HCT116 (cell line): ENCODE measurements at places on chromosomes 5 and 9.
A peak's percentile ranks its signal among the peaks of the same experiment; 100 is the strongest.

- no peak overlapping the region for H3K4me3 ChIP-seq
- H3K4me1 ChIP-seq: peaks cover 14% of the 10 kb centered on the region
- no peaks in the 10 kb centered on the region for H3K27me3 ChIP-seq
- H3K27ac ChIP-seq: no peak overlapping the region
- DNase-seq: peak; percentile 13
- no peaks in the 10 kb centered on the region for H3K36me3 ChIP-seq
Observed at GRCh38 chr5:13985731-13986418, 41.4 kb upstream of the DNAH5 start.

- H3K27me3 ChIP-seq: no peaks in the 10 kb centered on the region
- H3K4me1 ChIP-seq: no peaks in the 10 kb centered on the region
- no peak for DNase-seq
- H3K27ac ChIP-seq: no peak overlapping the region
- no peak overlapping the region for H3K4me3 ChIP-seq
- H3K36me3 ChIP-seq: no peaks in the 10 kb centered on the region
Observed at GRCh38 chr9:38357350-38358114, 35.0 kb upstream of the ALDH1B1 start.

DNA sequence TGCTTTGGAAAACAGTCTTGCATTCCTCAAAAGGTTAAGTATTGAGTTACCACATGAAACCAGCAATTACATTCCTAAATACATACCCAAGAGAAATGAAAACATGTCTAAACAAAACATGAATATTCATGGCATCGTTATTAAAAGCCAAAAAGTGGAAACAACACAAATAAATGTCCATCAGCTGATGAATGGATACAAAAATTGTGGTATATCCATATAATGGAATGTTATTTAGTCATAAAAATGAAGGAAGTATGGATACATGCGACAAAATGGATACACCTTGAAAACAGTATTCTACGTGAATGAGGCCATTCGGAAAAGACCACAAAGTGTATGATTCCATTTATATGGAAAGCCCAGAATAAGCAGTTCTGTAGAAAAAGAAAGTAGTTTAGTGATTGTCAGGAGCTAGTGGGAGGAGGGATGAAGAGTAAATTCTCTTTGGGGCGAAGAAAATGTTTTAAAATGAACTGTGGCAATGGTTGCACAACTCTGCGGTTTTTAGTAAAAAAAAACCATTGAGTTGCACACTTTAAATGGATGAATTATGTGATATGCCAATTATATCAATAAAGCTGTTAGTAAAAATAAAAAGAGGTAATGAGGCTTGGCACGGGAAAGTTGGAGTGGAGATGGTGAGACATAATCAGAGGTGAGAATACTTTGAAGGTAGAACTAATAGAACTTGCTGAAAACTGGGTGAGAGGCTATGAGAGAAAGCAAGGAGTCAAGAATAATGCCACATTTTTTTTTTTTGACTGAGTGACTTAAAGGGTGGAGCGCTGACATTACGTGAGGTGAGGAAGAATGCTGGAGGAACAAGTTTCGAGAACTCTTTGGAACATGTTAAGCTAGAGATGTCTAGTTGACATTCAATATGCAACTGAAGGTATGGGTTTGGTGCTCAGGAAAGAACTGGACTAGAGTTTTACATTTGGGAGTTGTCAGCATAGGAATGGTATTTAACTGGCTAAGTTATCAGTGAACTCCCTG is 194.9 kb upstream of the ZNF608 start:
- DNase-seq: no peak
- no peaks in the 10 kb centered on the region for H3K27me3 ChIP-seq
- H3K4me3 ChIP-seq: no peak overlapping the region
- no peak overlapping the region for H3K27ac ChIP-seq
- no peaks in the 10 kb centered on the region for H3K36me3 ChIP-seq

DNA sequence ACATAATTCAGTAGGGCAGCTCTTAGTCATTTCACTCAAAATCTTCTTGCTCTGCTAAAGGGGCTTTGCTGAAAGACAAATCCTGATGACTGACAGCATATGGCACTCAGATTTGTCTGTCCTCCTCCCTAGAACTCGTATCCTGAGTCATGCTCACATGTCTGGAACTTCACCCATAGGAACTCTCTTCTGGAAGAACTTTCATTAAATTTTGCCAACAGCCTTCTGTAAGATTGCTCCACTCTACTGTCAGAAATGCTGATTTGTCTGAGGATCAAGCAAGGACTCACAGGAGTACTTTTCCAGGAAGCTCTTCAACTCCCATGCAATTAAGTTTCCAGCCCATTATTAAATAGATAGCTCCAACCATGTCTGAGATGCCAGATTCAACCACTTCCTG is 59.8 kb upstream of the SNX2 start:
- H3K4me1 ChIP-seq: no peaks in the 10 kb centered on the region
- H3K27ac ChIP-seq: no peak overlapping the region
- H3K27me3 ChIP-seq: no peaks in the 10 kb centered on the region
- no peaks in the 10 kb centered on the region for H3K36me3 ChIP-seq

- no peak overlapping the region for H3K27ac ChIP-seq
- H3K27me3 ChIP-seq: no peaks in the 10 kb centered on the region
- H3K4me1 ChIP-seq: no peaks in the 10 kb centered on the region
- no peak for DNase-seq
- no peaks in the 10 kb centered on the region for H3K36me3 ChIP-seq
- no peak overlapping the region for H3K4me3 ChIP-seq
Observed at GRCh38 chr9:129289131-129289731, 111.2 kb upstream of the IER5L start.

DNA sequence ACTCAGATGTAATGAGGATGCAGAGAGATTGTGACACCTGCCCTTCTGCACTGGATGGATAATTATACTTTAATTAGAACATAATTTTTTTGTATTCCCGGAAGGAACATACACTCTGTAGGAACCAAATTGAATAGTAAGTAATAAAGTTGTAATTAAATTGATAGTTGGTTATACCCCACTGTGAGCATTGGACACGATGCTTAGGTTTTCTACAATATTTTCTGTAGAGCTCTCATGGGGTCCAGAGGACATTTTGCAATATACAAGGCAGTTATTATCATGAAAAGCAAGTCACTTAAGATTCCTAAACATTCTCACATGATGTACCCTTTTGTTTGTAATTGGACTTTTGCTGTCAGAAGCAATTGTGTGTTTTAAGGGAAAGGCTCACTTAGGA is 63.4 kb downstream of the DIRAS2 start:
- H3K36me3 ChIP-seq: no peaks in the 10 kb centered on the region
- no peak for DNase-seq

GRCh38 chr9:13023498-13023897 is 248.7 kb downstream of the LURAP1L start:
- H3K27me3 ChIP-seq: peaks cover 27% of the 10 kb centered on the region
- H3K4me1 ChIP-seq: no peaks in the 10 kb centered on the region
- H3K36me3 ChIP-seq: no peaks in the 10 kb centered on the region
- H3K27ac ChIP-seq: no peak overlapping the region

GRCh38 chr9:33813712-33814641 is 3.0 kb upstream of the UBE2R2 start:
- peak overlapping the region; percentile 3; the same call in 1 of the 2 replicates for H3K4me3 ChIP-seq
- H3K4me1 ChIP-seq: peaks cover 24% of the 10 kb centered on the region
- peak; percentile 73 for DNase-seq
- H3K36me3 ChIP-seq: no peaks in the 10 kb centered on the region
- no peaks in the 10 kb centered on the region for H3K27me3 ChIP-seq

- no peak overlapping the region for H3K27ac ChIP-seq
- no peaks in the 10 kb centered on the region for H3K27me3 ChIP-seq
- peaks cover 23% of the 10 kb centered on the region for H3K36me3 ChIP-seq
Observed at GRCh38 chr9:37916471-37917312, 12.8 kb upstream of the SLC25A51 start.

DNA sequence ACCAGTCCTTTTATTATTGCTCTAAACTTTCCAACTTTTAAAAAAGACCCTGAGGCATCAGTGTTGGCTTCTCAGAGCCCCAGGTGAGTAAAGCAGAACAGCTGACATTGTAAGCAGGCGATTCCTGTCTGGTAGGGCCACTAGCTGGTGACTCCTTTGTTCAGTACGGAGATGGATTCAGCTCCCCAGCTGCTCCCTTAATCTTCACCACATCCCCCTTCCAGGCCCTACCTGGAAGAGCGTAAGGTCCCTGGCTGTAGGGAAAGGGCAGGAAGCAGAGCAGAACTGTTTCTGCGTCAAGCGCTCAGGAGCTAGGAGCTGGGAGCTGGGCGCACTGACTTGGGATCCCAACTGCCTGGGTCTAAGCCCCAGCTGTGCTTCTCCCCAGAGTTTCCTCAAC is 203.7 kb upstream of the TAS2R1 start:
- DNase-seq: no peak
- no peak overlapping the region for H3K27ac ChIP-seq
- no peaks in the 10 kb centered on the region for H3K36me3 ChIP-seq
- no peak overlapping the region for H3K4me3 ChIP-seq
- H3K4me1 ChIP-seq: no peaks in the 10 kb centered on the region

DNA sequence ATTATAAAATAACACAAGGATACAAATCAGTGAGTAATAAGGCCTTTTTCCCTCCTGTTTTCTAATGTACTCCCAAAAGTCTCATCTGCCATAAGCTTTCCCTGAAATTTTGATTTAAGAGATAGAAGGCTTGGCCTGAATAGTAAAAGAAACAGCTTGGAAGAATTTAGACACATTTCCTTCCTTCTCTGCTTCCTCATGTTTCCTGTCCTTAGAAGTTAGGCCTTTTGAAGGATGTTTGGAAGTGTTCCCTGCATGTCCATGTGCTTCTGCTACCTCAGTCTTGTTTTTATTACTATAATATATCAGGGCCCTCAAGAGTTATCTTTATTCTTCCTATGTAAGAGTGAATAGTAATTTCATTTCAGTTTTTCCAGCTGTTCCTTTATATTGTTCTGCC is 242.7 kb downstream of the DEPDC1B start:
- H3K27me3 ChIP-seq: peaks cover 18% of the 10 kb centered on the region
- DNase-seq: no peak
- H3K4me3 ChIP-seq: no peak overlapping the region
- no peaks in the 10 kb centered on the region for H3K4me1 ChIP-seq
- no peaks in the 10 kb centered on the region for H3K36me3 ChIP-seq

GRCh38 chr5:166710271-166710670 is 1581.2 kb upstream of the WWC1 start:
- DNase-seq: no peak
- H3K4me3 ChIP-seq: no peak overlapping the region
- H3K27ac ChIP-seq: no peak overlapping the region

- no peaks in the 10 kb centered on the region for H3K36me3 ChIP-seq
- no peak overlapping the region for H3K27ac ChIP-seq
- H3K4me3 ChIP-seq: no peak overlapping the region
- no peak for DNase-seq
Observed at GRCh38 chr5:34622098-34622400, 34.1 kb upstream of the RAI14 start.

DNA sequence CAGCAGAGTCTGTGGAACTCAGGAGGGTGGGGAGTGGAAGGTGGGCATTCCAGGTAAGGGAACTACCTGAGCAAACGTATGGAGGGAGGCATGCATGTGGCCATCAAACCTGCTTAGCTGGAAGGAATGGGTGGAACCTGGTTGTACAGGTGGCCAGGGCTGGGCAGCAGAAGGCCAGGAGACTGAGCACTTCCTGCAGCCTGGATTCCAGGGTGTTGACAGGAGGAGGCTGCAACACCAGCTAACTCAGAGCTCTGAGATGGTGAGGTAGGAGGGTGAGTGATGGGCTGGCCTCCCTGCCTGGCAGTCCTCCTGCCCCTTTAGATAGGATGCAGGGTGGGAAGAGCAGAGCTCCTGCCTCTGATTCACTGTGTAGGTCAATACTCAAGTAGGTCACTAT is 92.5 kb upstream of the CPEB4 start:
- H3K4me1 ChIP-seq: peaks cover 23% of the 10 kb centered on the region
- H3K36me3 ChIP-seq: no peaks in the 10 kb centered on the region
- no peak overlapping the region for H3K4me3 ChIP-seq
- no peak overlapping the region for H3K27ac ChIP-seq

GRCh38 chr9:5931657-5932056 is 41.0 kb downstream of the MLANA start:
- H3K27ac ChIP-seq: no peak overlapping the region
- no peaks in the 10 kb centered on the region for H3K27me3 ChIP-seq
- no peak overlapping the region for H3K4me3 ChIP-seq
- no peaks in the 10 kb centered on the region for H3K36me3 ChIP-seq

- no peak for DNase-seq
- no peak overlapping the region for H3K4me3 ChIP-seq
- H3K4me1 ChIP-seq: peaks cover 8% of the 10 kb centered on the region
- H3K27me3 ChIP-seq: no peaks in the 10 kb centered on the region
- no peaks in the 10 kb centered on the region for H3K36me3 ChIP-seq
Observed at GRCh38 chr9:21414220-21414940, 5.5 kb downstream of the IFNA8 start.

- H3K27ac ChIP-seq: no peak overlapping the region
- DNase-seq: no peak
- no peaks in the 10 kb centered on the region for H3K36me3 ChIP-seq
Observed at GRCh38 chr9:124766815-124767554, 4.1 kb downstream of the NR6A1 start.

- H3K4me3 ChIP-seq: no peak overlapping the region
- H3K36me3 ChIP-seq: no peaks in the 10 kb centered on the region
- no peaks in the 10 kb centered on the region for H3K27me3 ChIP-seq
Observed at GRCh38 chr9:127136880-127137639, 14.6 kb upstream of the ANGPTL2 start.
